ENCODE measurements at places on chromosomes 2 and 18. TPM values are rescaled to one million over a fixed set of nuclear protein-coding genes. Genes with fewer than 3 reads are reported as not detected.

GRCh38 chr2:60550178-60550983, 3.1 kb downstream of the BCL11A start:
- no peak overlapping the region for H3K27ac ChIP-seq
- no peak for DNase-seq
- H3K4me1 ChIP-seq, result peaks cover 32% of the 10 kb centered on the region
- H3K36me3 ChIP-seq, result 0 out of 2 replicates have a peak, but pooled peaks cover 2% of the 10 kb centered on the region
- peak overlapping the region; percentile 42 for H3K4me3 ChIP-seq

DNA sequence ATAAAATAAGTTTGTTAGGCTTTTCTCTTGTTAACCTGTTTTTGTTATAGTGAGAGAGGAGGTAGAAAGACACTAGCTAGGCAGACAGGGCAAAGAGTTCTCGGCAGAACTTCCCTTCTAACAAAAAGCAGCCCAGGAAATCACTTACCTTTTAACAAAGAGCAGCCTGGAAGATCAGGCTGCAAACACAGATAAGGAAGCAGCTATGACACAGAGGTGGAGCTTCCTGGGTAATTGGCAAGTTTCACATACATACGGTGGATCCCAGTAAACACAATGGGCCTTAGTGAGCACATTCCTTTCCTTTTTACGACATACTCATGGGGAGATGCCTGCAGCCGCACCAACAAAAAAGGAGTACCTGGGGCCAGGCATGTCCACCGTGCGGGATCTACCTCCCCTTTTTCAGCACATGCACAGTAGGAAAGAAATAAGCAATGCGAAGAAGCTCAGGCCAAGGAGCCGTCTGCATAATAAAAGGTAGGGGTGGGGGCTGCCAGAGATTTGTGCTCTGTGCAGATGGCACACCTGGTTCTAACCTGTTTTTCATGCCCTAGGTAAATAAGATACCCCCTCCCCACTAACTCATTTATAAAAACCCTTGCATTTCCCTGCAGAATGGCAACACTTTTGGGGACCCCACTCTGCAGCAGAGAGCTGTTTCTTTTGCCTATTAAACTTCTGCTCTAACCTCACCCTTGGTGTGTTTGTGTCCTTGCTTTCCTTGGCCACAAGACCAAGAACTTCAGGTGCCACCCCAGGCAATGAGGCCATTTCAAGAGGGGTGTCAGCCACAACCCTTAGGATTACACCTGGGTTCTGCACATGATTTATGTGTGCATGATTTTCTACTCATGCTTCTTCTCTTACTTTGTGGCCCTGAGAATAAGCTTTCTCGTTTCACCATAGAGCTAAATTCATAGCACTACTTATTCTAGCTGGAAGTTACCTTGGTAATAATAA, 26.5 kb downstream of the MDH1 start:
- peaks cover 32% of the 10 kb centered on the region for H3K4me1 ChIP-seq
- no peaks in the 10 kb centered on the region for H3K27me3 ChIP-seq
- H3K27ac ChIP-seq, result peak overlapping the region; percentile 100
- no peaks in the 10 kb centered on the region for H3K36me3 ChIP-seq

DNA sequence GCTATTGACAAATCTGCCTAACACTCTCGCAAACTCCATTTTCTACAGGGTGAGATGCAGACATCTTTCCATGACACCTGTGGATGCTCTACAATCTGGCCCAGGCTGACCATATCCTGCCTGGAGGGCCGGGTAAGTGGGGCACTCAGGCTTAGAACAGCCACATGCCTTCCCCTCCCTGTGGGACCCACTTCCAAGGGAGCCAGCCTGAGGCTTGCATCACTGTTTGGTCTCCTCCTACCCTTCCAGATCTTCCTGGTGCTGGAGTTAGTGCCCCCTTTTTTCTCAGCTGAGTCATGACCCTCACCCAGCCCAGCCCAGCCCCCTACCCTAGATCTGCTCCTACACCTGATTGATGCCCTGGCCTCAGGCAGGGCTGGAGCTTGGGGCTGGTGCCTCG, 150.2 kb upstream of the MSH6 start:
- H3K27ac ChIP-seq, result no peak overlapping the region
- no peak for DNase-seq
- H3K4me3 ChIP-seq, result no peak overlapping the region
- 0 out of 2 replicates have a peak, but pooled peaks cover 5% of the 10 kb centered on the region for H3K27me3 ChIP-seq
- H3K4me1 ChIP-seq, result peaks cover 12% of the 10 kb centered on the region

- 0 out of 2 replicates have a peak overlapping the region, but pooled peaks have one; percentile 3 for H3K27ac ChIP-seq
- DNase-seq, result peak; percentile 65
- no peak overlapping the region for H3K4me3 ChIP-seq
- peaks cover 8% of the 10 kb centered on the region for H3K4me1 ChIP-seq
Measured at GRCh38 chr2:37414470-37414949, 70.1 kb downstream of the QPCT start.

DNA sequence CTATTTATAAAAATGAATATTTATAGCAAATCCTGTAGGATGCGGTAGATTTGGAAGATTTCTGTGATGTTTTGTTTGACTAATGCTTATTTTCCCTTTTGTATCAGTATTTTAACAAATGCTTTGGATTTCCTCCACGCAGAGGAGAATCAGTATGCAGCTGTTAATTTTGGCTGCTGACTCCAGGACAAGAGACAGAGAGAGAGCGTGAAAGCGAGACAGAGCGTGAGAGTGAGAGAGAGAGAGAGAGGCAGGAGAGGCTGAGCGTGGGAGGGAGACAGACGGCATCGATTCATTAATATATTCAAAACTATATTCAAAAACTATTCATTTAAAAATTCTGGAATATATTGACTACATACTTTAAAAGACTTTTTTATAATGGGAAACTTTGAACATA, 62.5 kb downstream of the RRM2 start:
- H3K4me1 ChIP-seq, result no peaks in the 10 kb centered on the region
- no peak overlapping the region for H3K4me3 ChIP-seq
- no peak for DNase-seq
- H3K27ac ChIP-seq, result no peak overlapping the region
- H3K36me3 ChIP-seq, result peaks cover 13% of the 10 kb centered on the region
- H3K27me3 ChIP-seq, result no peaks in the 10 kb centered on the region

DNA sequence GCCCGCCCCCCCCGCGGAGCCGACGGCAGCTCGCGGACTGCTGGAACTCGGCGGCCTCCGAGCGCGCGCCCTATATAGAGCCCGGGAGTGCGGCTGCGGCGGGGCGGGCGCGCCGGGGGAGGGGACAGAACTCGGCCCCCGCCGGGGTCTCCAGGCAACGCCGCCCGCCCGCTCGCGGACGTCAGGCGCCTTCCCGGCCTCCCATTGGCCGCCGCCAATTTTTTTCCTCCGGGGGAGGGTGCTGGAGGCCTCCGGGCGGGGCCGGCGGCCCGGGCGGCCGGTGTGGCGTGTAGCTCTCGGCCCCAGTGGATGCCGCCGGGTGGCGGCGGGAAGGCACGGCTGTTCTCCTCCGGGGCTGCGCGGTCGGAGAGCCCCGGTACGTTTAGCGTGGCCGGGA, at the start of gene ZFP36L2:
Gene ZFP36L2 (minus strand): TSS at position 49 of the 397 bp plus-strand sequence. CDS start 291 bp downstream, outside the sequence.
- H3K27me3 ChIP-seq, result no peaks in the 10 kb centered on the region
- DNase-seq, result peak; percentile 97
- H3K27ac ChIP-seq, result peak within 1 kb of the TSS; percentile 88
- peaks cover 52% of the 10 kb centered on the region for H3K4me1 ChIP-seq
- peak within 1 kb of the TSS; percentile 81 for H3K4me3 ChIP-seq

The CSRNP3 gene
- total RNA-seq, result not detected

The CRACDL gene
- total RNA-seq, result not detected

The GAD1 gene
- total RNA-seq, result 2.8 TPM

The PARD6G gene
- 6.1 TPM for total RNA-seq

The ANKRD30BL gene
- not detected for total RNA-seq

The DSG2 gene
- 65.5 TPM for total RNA-seq

The KCNE4 gene
- 3.1 TPM for total RNA-seq

Data from SJSA1 (cell line).